Glomerular endothelial cell (primary cell): ENCODE measurements at places on chromosomes 11 and 22.

- no peak for DNase-seq
Measured at GRCh38 chr22:29083933-29084591, 11.2 kb downstream of the KREMEN1 start.

GRCh38 chr22:23261900-23262450 is 81.7 kb downstream of the BCR start:
- DNase-seq: no peak

DNA sequence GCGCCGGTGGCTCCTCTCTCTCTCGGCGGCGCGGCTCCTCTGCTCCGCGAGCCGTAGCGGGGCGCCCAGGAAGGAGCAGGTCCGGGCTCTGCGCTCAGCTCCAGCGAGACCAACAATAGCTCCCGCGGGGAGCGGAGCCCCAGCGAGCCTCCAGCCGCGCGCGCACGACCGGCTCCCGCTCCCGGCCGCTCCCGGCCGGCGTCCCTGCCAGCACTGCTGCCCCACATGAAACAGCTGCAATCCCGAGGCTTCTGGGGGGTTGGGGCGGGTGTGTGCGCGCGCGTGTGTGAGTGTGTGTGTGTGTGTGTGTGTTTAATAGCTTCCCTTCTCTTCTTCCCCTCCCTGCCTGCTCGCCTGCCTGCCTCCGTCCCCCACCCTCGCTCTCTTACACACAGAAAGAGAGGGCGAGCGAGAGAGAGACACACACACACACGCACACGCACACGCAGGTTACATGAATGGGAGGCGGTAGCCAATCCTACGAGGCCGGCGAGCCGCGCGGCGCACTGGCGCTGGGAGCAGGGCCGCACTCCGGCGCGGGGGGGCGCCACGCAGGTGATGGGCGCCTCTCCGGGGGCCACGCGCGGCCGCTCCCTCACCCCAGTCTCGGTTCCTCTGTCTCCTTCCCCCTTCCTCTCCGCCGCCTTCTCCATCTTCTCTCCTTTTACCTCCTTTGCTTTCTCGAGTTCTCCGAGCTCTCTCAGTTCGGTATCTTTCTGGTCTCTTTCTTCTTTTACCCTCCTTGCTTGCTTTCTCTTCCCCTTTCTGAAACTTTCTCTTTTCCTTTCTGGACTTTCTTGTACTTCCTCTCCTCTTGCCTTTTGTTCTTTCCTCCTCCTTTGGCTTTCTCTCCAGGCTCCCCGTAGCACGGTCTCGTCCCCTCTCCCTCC is at the start of gene TENM4:
Gene TENM4 (minus strand): TSS at position 460 of the 890 bp plus-strand sequence. CDS start 371,086 bp downstream, outside the sequence.
- DNase-seq: no peak

- DNase-seq: no peak
Measured at GRCh38 chr22:42957544-42957943, 57.4 kb downstream of the PACSIN2 start.

DNA sequence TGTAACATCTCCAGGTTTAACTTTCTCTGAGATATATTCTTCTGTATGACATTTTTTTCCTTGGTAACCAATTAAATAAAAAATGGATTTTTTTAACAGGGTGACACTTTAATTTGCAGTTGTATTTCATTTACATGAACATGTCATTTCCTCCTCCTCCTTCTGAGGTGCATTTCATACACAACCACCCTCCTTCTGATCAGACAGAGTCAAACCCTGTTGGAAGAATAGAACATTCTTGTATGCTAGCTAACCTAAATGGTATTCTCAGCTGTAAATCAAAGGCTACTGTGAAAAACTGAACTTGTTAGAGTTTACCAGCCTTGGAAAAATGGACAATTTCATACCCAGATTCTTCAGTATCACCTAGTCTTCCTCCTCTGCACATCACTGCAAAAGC is 52.7 kb upstream of the CHRM4 start:
- DNase-seq: no peak

DNA sequence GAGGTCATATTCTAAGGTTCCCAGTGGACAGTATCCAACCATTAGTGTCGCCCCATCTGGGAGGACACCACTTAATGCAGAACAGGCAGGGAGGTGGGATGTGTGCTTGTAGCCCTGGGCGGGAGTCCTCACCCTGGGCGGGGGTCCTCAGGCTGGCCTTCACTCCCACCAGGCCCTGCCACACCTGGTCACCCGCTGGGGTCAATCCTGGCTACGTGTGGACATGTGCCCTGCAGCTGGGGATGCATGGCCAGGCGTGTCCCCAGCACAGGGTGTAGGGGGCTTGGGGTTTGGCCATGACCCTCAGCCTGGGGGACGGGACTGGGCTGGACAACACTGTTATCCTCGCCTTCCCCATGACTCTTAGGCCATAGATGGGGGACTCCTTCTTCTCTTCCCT is 18.8 kb downstream of the TRPM5 start:
- DNase-seq: no peak

DNA sequence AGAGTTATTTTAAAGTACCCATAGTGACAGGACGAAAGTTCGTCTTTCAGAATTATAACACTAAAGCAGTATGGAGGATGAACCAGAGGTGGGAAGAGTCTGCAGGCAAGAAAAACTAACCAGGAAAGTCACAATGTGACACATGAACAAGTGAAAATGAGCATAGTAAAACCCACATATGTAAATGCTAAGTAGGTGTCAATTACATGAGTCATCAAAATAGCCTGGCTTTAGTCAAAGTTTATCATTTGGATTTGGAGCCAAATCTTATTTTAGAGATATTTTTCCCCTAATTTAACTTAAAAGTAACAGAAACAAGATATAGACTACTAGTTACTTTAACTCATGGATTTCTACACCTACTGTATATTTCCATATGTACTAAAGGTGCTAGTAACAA is 159.8 kb downstream of the GRIA4 start:
- no peak for DNase-seq

GRCh38 chr11:18958221-18958910 is 19.2 kb upstream of the MRGPRX1 start:
- no peak for DNase-seq

DNA sequence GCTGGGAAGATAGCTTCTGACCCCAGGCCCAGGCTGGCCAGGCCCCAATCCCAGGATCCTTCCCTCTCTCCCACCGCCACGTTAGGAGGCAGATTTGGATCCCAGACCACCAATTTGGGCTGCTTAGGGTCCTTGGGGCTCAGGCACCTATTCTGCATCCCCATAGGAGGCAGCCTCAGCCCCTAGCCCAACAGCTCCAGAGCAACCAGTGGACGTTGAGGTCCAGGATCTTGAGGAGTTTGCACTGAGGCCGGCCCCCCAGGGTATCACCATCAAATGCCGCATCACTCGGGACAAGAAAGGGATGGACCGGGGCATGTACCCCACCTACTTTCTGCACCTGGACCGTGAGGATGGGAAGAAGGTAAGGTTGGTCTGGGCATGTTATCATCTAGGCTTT is 16.1 kb downstream of the TUB start:
- DNase-seq: no peak

DNA sequence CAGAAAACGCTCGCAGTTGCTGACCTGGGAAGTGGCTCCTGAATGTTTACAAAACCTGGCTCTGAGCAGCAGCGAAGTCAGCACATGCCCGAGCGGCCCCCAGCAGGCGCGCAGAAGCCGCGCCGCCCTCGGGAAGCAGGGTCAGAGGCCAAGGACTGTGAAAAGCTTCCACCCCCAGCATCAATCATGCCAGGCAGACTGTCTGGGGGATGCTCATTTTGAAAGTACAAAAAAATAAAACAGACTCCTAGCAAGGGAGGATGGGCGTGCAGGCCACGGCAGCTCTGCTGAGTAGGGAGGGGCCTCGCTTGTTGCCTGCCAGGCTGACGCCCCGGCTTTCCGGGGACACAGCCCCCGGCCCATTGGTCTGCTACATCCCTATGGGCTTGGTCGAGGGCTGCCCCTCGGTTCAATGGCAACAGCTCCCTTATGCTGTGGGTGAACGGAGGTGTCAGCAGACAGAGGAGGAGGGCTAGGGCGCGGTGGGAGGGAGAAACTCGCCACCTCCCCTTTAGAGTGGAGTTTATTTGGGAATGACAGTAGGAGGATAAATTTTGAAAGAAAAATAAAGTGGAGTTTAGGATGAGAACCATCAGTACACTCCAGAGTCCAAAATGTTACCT is 37.7 kb upstream of the GNB1L start:
- no peak for DNase-seq

GRCh38 chr11:79113054-79113690 is 327.7 kb downstream of the TENM4 start:
- DNase-seq: no peak

DNA sequence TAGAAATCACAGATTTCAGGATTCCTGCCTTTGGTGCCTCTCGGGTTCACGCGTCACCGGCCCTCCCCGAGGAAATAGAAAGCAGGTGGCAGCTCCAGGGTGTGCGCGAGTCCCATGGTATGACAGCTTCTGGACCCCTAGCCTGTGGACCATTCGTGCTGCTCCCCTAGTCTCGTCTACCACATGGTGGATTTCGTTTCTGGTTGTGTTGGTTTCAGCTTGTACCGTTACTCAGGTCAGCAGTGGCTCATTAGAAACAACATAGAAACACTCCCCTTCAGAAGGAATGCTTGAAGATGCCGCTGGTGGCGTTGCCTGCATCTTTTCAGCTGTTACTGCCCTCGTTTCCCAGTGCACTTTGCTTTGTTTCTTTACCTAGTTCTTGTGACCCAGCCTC is 700 bp downstream of the TTC17 start:
- DNase-seq: no peak

DNA sequence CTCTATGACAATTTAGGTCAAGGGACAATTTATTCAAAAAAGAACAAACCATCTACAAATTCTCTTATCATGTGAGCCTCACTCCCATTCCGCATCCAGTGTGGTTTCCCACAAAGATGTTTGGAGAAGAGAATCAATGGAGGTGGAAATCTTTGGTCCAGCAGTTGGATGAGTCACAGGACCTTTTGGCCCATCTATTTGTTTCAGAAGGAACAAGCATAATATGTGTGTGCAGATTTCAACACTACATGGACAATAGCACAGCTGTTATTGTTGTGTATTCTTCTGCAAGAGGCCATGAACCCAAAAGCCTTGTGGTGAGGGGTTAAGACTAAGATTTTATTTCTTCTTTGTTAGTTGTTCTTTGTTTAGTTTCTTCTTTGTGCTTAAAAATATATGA is 61.6 kb downstream of the OR10A6 start:
- DNase-seq: no peak

DNA sequence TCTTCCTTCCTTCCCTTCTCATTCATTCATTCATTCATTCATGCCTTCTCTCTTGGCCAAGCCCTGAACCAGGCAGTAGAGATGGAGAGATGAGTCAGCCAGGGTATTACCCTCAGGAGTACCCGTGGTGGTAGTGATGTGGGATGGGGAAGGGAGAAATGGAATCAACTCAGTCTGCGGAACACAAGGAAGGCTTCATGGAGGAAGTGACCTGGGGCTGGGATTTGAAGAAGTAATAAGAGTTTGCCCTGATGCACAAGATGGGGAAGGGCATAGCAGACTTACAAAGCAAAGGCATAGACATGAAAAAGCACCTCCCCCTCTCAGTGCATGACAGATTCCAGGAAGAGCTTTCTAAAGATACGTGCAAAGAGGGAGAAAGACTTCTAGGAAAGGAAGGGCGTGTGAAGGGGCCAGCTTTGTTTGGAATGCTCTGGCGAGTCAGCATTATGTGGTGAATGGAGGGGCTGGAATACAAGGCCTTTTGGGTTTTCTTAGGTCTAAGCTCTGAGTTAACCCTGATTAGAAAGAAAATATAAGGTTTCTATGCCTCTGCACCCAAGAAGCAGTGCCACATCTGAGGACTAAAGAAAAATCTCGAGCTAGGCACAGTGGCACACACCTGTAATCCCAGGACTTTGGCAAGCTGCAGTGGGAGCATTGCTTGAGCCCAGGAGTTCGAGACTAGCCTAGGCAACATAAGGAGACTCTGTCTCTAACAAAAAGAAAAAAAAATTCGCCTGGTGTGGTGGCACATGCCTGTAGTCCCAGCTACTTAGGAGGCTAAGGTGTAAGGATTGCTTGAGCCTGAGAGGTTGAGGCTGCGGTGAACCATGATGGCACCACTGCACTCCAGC is 36.4 kb upstream of the ACER3 start:
- peak; percentile 52 for DNase-seq

- no peak for DNase-seq
Measured at GRCh38 chr11:130151196-130151595, 8.4 kb upstream of the ST14 start.

DNA sequence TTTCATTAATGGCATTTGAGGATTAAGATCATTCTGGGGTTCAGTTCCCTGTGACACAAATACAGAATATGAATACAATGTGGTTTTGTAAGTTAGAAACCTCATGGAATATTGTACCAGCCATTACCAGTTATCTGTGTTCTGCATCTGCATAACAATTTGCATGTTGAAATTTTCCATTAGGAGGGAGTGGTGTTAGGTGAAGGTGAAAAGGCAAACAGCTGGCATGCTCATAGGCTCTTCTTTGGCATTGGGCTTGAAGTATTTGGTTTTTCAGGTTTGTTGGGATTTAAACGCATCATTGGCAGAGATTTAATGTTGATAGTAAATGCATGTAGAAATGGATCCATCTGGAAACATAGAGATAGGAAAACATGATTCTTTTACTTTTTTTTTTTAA is 18.6 kb downstream of the RTN3 start:
- no peak for DNase-seq

- no peak for DNase-seq
Measured at GRCh38 chr22:22892096-22893052, 4.8 kb downstream of the IGLL5 start.

DNA sequence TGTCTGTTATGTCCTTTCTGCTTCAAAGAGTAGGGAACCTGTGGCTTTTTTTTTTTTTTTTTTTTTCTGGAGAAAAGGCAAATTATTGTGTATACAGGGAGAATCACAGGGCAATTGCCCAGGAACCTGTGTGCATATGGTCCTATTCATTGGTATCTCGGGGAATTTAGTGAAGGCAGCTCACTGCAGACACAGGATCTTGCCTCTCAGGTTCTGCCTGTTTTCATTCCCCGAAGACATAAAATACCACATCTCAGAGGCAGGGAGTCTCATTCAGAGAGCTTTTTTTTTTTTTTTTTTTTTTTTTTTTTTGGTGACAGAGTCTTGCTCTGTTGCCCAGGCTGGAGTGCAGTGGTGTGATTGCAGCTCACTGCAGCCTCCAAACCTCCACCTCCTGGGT is 88.3 kb downstream of the OSBP2 start:
- no peak for DNase-seq

GRCh38 chr11:128897826-128898225 is 6.7 kb downstream of the KCNJ5 start:
- DNase-seq: no peak
